ENCODE measurements at places on chromosomes 5 and 9.
A peak's percentile ranks its signal among the peaks of the same experiment; 100 is the strongest.

DNA sequence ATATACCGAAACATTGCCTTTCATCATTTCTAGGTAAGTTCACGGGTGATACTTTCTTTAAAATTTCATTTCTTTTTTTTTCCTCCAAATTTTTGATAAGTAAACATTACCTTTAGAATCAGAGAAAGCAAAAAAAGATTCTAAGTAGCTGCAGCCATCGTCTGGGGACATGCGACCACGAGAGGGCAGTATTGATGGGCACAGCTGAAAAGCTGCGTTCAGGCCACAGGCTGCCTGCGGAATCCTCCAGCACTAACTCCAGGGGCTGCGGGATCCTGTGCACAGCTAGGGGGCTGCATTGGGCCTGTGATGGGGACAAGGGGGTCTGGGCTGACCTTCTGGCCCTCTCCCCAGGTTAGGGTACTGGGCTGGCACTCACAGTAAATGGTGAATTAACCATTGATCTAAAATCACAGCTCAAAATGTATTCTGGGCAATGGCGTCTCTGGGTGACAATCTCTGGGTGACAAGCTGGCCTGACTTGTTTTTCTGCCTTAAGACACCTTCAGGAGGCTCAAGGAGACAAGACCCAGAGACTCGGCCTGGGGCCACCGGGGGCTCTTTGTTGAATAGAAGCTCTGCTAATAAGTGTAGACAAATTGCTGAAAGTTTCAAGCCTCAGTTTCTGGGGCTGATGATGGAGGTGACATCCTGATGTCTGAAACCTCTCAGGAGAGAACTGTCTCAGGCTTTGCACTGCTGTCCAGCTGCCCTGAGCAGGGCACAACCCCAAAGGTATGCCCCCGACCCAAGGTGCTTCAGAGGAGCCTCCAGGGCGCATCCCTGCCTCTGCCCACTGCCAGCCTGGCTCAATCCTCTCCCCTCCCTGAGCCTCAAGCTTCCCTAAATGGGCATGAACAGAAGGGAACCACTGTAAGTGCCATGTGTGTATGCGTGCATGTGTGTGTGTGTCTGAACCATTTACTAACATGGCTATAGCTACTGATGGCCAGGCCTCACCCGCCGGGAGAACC lies 44.3 kb upstream of the SARDH start:
- peak; percentile 59 for DNase-seq

- no peak for DNase-seq
Measured at GRCh38 chr5:112418659-112419163, 366 bp downstream of the EPB41L4A start.

DNA sequence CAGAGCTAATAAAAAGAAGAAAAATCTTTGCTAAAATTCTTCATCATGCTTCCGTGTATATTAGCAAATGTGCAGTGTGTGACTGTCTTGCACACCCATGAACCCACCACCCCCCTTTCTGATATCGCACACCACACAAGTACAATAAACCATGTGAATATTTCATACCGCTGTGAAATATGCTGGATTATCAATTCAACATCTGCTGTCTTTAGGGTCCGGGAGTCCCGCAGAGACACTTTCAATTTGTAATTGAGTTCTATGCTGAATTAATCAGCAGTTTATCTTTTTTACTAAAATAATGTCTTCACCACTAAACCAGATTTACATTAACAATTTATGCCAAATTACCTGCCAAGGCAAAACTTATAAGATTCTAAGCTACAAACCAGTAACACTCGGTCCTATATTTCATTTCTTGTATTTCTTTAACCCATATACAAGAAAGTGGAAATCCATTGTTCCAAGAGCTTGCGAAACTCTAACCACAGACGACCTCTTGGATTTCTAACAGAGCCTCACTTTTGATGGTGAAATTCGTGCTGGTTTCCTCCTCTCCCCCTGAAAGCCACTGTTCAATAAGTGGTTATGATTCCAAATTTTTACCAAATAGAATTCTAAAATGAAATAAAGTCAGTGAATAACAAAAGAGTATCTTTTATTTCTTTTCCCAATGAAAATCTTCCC lies 44.2 kb downstream of the PSMB7 start:
- DNase-seq: no peak

- no peak for DNase-seq
Measured at GRCh38 chr5:158470764-158471534, 612.0 kb upstream of the CLINT1 start.

DNA sequence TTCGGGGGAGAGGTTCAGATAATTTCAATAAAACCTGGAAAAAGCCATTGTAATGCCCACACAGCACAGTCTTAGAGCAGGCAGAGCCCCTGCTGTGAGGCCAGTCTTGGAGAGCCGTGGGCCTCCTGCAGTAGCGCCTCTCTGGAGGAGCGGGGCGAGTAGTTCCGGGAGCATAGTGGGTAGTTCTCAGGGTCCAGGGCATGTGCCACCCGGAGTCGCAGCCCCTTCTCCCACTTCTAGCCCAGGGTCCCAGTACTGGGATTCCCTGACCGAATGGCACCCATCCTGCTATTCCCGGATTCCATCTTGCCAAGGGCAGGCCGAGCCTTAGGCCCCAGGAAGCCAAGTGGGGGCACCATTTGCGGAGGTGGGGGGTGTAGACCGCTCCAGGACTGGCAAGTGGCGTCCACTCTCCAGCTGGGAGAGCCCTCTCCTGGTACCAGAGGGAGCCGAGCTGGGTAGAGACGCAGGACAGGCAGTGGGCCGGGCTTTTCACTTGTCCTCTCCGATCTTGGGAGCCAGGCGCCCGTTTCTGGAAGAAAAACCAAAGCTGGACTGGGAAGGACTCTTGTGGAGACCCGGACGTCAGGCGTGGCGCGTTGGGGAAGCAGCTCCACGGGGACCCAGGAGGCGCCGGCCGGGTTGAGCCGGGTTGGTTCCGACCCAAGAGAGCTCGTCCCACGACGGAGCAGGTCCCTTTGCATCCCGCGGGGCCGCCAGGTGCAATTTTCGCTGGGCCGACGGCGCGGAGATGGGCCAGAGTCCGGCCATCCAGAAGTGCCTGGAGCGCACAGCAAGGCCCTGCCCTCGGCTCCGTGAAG lies 12.1 kb downstream of the PROP1 start:
- DNase-seq: no peak

DNA sequence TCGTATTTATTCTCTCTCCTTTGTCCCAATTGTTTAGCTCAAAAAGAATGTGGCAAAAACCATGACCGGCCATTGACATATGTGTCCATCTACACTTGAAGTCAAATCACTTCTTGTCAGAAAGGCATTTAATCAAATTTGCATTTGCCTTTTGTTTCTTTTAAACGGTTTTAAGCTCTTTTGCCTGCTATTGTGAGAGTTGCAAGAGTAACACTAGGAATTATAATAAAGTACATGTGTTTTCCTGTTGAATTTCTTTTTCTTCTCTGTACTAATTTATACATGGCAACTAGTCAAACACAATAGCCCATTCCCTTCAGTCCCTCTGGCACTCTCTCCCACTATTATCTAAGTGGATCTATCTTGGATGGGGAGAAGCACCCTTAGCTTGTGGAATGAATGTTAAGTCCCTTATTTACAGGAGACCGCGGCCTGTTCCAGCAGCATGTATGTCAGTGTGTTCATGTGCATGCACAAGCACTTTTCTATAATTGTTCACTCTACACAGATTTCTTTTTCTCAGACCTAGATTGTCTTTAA lies 3.2 kb downstream of the ADAMTSL1 start:
- DNase-seq: no peak

DNA sequence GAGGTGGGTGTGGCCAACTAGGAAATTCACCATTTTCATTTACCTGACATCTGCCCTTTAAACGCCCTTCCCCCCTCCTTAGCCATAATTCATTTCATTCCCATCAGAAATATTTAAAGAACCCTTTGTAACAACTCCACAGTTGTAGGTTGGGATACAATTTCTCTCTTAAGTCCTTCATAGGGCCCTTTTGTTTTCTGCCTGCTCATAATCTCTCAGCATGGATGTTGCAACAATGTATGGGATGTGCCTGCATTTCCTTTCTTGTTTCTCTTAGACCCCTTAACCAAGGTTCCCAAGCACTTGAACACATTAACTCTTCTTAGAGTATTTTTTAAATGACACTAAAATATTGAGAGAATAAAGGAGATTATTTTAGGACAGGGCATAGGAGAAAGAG lies 51.7 kb upstream of the MYO10 start:
- DNase-seq: no peak

DNA sequence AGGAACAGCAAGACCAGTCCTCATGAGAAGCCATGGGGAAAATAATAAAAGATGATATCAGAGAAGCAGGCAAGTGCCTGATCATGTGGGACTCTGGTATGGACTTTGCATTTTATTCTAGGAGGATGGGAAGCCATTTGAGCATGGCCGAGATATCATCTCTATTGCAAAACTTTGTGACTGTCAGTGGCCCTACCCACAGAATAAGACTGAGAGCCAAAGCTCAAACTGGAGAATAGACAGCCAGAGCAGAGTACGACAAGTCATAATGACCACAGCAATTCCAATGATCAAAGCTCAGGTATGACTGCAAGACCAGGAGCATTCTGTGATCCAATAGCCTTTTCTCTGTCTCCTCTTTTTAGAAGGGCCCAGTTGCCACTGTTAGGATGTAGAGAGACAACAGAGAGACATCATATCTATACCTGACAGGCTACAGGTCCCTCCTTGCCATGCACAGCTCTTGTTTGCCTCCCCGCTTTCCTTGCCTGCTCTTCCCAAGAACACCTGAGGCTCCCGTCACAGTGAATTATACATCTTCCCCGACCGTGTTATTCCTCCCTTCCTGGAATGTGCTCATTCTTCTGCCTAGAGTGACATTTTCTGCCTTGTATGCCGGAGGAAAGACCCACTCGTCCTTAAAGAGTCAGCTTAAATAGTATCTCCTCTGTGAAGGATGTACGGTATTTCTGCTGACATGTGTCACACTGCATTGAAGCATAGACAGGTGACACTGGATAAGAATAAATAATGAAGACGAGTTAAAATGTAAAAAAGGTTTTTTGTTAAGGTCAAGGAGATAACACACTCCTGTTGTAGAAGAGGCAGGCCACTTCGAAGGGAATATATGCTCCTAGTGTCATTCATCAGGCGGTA lies 248.7 kb upstream of the MAP3K1 start:
- DNase-seq: no peak

DNA sequence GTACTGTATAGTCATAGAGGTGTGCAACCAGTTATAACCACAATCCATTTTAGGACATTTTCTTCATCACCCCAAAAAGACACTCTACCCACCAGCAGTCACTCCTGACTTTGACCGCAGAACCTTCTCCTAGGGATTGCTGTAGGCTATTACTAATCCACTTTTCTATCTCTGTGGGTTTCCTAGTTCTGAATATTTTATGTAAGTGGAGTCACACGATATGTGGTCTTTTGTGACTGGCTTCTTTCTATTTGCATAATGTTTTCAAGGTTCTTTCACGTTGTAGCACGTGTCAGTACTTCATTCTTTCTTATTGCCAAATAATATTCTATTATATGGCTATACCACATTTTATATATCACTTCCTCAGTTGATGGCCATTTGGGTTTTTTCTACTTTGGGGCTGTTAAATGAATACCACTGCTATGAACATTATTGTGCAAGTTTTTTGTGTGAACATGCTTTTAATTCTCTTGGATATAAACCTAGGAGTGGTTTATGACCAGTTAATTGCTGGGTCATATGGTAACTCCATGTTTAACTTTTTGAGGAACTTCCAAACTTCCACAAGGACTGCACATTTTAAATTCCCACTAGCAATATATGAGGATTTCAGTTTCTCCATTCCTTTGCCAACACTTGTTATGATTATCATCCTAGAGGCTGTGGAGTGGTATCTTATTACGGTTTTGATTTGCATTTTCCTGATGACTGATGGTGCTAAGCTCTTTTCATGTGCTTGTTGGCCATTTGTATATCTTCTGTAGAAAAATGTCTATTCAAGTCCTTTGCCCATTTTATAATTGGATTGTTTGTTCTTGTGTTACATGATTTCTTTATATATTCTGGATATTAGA lies 37.8 kb downstream of the MRRF start:
- DNase-seq: no peak

DNA sequence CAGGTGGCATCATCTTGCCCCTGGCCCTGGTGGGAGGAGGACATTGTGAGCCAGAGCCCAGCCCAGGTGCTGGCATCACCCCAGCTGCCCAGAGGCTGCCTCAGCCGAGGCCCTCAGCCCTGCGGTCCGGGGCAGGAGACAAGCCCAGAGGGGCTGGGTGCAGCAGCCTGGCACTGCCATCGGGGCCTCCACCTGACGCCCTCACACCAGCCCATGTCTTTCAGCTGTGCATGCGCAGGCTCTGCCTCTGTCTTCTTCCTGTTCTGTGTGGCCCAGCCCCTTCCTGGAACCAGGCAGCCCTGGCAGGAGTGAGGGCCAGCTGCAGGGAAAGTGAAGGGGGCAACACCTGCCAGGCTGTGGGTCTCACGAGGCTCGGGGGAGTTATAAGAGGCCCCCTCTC lies 4.8 kb upstream of the CEL start:
- DNase-seq: no peak

GRCh38 chr5:22354956-22355355 lies 498.2 kb downstream of the CDH12 start:
- no peak for DNase-seq

DNA sequence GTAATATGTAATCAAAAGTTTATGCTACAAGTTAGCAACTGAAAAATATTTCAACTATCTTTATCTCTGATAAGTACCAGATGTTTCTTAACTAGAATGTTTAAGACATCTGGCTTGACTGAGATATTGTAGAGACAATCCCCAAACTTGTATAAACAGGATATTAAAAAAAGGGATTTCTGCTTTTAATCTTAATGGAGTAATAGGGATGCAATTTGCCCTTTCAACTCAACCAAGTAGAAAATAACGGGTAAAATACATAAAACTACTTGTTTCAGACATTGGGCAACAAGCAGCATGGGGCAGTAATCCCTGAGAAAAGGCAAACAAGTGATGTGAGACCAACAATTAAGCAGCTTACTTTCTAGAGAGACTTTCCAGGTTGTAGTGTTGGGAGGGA lies 9.4 kb upstream of the ADAMTS12 start:
- no peak for DNase-seq

- DNase-seq: no peak
Measured at GRCh38 chr5:119353213-119353612, 2.6 kb upstream of the TNFAIP8 start.

DNA sequence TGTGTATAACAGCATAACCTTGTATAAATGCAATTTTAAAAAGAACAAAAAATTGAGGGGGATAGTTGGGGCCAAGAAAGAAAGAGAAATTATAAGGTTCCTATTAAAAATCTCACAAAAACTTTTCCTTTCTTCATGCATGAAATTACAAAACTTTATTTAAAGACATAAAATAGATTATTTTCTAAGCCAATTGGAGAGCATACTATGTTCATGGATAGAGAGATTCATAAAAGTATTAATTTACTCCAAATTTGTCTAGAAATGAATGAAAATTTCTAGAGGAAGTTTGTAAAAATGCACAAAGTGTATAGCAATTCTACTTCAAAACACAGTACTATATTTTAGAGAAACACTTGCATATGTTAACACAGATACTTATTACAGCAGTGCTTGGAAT lies 200.4 kb downstream of the PCSK1 start:
- DNase-seq: no peak

GRCh38 chr9:86624630-86625029 lies 270.4 kb upstream of the TUT7 start:
- no peak for DNase-seq

- no peak for DNase-seq
Measured at GRCh38 chr9:1939926-1940368, 75.2 kb upstream of the SMARCA2 start.

- no peak for DNase-seq
Measured at GRCh38 chr5:57360871-57361270, 121.7 kb downstream of the ACTBL2 start.

GRCh38 chr9:7259544-7260241 lies 501.9 kb downstream of the KDM4C start:
- DNase-seq: no peak

- DNase-seq: no peak
Measured at GRCh38 chr9:87125819-87126218, 178.5 kb upstream of the GAS1 start.

Data from activated CD4-positive, CD25-positive, alpha-beta regulatory T cell treated with anti-CD3 and anti-CD28 coated beads, Interleukin-2, amount 50 U/mL, for 72 hours (primary cell).